Effector memory CD4-positive, alpha-beta T cell (primary cell): ENCODE measurements at places on chromosomes 7 and 10.

DNA sequence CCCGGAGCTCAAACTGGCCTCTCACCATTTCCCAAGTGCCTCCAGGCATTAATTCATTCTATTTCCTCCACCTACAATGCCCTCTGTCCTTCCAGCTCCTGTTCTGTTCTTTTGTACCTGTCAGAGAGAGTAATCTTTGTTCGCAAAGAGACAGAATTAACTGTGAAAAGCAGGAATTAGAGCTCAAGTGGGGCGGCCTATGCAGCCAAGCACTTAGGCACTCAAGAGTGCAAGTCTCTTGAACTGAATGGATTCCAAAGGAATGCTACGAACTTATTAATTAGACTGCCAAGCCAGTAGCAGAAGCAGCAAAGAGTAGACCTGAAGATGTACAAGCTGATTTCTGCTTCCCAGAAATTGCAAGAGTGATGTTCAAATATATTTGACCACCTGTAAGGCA lies 338.3 kb upstream of the AUTS2 start:
- DNase-seq: no peak

- DNase-seq: no peak
Measured at GRCh38 chr7:84637568-84638338, 443.2 kb upstream of the SEMA3A start.

GRCh38 chr7:123846217-123846891 lies 1.4 kb downstream of the HYAL4 start:
- no peak for DNase-seq

GRCh38 chr7:103073989-103074518 lies 542 bp downstream of the FBXL13 start:
- no peak for DNase-seq

GRCh38 chr10:42304341-42304740 lies 334.0 kb downstream of the ZNF33B start:
- no peak for DNase-seq

DNA sequence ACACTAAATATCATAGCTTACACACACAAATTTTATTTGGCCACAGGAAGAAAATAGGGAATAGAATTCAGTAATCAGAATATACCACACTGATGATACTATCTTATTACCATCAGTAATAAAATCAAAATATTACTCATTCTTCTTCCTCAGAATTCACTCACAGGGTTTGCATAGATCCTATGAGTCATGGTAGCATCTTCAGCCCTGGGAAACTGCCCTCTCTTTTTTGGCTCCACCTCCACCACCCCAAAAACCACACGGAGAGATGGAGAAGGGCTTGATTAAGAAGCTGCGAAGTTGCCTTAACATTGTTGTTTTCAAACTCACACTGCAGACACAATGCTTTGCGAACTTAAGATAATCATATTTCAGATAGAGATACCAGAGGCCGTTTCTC lies 154.1 kb upstream of the AHR start:
- peak; percentile 55 for DNase-seq

DNA sequence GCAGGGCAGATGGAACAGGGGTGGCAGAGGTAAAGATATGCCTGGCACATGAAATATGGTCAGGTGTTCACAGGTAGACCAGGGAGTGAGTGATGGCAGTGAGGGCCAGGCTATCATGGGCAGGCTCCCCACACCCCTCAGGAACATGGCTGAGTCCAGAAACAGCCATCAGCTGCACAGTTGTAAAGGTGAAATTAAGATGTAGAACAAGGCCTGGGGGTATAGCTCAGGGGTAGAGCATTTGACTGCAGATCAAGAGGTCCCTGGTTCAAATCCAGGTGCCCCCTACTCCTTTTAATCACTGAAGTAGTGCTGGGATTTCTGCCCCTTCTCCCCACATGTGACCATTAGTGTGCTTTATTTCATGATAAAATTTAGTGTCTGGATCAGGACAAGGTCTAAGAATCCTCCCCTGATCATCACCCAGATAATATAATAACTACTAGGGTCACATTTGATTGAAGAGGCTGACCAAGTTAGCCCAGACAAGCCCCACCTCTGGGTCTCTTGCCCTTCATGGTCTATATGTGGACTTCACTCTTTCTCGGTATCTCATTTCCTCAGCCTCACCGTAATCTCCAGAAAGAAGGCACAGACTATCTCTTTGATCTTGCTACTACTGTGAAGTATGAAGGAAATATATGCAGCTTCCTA lies 69.0 kb downstream of the ZNF783 start:
- no peak for DNase-seq

DNA sequence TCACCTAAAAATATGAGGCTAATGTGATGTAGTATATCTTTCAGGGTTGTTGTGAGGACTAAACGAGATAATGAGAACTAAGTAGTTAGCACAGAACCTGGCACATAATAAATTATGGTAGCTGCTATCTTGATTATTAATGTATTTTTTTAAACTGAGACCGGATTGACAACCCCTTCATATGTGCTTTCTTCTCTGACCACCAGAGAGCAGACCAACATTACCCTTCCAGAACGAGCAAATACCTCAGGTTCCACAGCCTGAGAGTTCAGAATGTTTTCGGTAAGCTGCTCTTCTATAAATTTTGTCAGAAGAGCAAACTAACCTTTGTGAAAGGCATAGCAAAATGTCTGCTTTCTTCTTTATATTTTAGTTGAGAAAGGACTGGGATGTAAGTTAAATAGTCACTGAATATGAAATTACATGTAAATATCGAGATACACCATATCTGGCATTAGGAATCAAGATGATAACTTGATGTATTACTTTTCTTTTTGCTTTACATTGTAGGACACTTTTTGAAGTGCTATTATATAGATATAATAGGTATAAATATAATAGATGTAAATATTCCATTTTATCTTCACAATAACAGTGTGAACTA lies 13.6 kb upstream of the BPGM start:
- no peak for DNase-seq

GRCh38 chr10:52517012-52517411 lies 202.9 kb downstream of the DKK1 start:
- no peak for DNase-seq

- no peak for DNase-seq
Measured at GRCh38 chr10:12327074-12327473, 22.3 kb upstream of the CAMK1D start.

GRCh38 chr7:48096273-48096672 lies 7.2 kb downstream of the UPP1 start:
- no peak for DNase-seq

DNA sequence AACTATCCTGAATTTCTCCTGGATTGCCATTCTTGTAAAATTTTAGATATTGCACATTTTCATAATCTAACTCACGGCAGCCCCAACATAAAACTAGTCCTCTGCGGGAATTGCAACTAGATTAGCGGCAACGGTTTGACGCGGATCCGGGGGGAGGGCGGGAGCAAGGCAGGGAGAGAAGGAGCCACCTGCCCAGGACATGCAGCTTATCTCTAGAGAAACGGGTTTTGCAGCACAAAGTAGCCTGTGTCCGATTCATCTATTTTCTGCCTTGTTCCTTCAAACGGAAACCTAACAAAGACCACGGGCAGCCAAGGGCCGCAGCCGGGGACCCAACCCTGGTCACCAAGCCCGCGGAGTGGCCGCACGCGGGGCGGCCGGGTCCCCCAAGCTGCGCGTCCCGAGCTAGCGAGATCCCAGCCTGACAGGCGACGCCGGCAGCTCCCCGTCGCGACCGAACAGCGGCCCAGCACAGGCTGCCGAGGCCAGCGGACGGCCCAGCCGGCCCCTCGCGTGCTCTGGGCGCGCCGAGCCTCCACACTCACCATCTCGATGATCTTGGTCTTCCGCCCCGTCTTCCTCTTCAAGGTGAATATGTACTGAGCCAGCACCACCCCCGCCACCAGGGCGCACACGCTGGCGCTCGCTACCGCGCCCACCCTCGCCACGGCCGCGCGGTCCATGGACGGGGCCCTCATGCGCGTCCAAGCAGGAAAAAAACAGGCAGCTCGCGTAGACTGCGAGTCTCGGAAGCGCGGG lies at the start of gene NT5C3A:
Gene NT5C3A, minus strand, starts transcription at position 754 of the 759 bp plus-strand sequence. Its CDS starts 71 bp downstream, at position 683.
- no peak for DNase-seq

- DNase-seq: no peak
Measured at GRCh38 chr10:118564652-118565051, 30.8 kb downstream of the PRLHR start.

DNA sequence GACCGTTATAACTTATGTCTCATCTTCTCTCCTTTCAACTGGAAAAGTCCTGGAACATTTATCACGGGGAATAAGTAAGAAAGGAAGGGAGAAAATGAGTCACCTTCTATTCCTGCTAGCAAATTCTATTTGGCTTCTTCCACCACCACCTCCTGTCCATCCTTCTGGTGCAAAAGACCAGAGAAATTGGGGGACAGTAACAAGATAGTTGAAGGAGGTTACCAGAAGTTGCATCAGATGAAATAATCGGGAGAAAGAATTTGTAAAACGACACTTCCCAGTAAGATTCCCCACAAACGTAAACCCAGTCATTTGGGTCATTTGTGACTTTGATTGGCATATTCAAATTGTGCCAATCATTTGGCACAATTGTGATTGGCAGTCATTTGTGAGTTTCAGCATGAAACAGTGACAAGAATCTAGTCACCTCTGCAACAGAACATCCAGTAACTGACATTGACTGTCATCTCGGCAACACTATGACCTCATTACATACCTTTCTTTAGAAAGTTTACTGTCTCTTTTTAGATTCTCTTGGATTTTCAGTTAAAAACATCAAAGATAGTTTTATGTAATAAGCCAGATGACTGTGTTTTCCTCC lies 51.3 kb upstream of the PIK3CG start:
- no peak for DNase-seq

- DNase-seq: no peak
Measured at GRCh38 chr7:29214816-29215215, 20.2 kb downstream of the CHN2 start.

DNA sequence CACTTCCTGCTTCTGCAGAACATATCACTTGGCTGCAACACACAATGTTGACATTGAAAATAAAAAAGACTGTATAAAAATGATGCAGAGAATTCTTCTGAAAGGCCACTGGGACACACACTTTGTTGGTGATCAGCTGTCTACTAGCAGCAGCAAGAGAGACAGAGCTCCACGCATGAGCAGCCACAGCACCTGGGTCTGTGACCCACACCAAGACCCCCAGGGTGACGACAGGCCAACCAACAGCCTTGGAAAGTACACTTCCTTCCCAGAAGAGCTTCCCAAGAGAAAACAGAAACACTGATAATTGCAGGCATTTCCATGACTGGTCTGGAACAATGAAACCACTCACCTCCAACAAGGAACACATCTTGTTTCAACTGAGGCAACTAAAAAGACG lies 239.0 kb downstream of the DIP2C start:
- DNase-seq: no peak

- DNase-seq: no peak
Measured at GRCh38 chr10:81708929-81709328, 166.1 kb upstream of the NRG3 start.

DNA sequence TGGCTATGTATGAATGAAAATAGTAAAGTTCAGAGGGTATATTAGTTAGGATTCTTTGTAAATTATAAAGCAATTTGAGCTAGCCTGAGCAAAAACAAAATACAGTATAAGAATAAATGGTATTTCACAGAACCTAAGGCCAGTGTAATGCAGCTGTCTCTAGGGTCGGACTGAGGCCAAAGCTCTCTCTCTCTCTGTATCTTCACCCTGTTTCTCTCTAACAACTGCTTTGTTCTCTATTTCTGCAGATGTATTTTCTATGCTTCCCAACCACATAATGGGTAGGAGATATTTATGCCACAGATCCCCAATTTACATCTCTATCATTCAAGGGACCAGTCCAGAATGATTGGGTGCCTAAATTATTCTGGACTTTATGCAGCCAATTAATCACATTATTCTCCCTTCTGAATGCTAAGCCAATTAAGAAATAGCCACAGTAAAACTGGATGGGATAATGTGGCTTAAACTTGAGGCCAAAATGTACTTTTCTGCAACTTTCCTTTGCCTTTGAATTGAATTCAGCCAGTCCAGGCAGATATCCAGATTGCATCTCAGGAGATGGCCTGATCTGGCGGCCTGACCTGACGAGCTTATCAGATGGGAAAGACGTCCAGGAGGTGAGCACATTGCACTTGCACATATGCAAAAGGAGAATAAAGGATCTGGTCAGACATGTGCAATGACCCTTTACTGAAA lies 24.6 kb upstream of the IMMP2L start:
- no peak for DNase-seq

- no peak for DNase-seq
Measured at GRCh38 chr7:133575726-133576440, 323.0 kb downstream of the EXOC4 start.

DNA sequence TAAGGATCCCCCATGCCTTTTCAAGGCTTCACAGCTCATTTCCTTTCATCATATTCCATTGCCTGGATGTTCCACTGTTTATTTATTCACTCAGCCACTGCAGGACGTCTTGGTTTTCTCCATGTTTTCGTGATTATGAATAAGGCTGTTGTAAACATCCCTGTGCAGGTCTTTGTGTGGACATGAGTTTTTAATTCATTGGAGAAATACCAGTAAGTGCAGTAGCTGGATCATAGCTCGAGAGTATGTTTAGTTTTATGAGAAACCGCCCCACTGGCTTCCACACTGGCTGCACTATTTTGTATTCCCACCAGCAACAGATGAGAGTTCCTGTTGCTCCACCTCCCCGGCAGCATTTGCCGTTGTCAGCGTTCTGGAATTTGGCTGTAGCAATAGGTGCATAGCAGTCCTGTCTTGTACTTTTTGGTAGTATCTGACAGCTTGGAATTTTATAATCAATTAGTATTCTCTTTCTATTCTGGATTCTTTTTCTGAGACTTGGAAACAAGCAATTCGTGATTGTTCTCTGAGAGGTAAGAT lies 269.9 kb upstream of the PITRM1 start:
- DNase-seq: no peak

GRCh38 chr10:112956631-112957350 lies 6.7 kb downstream of the TCF7L2 start:
- DNase-seq: no peak

GRCh38 chr10:126301701-126302475 lies 86.4 kb downstream of the ADAM12 start:
- DNase-seq: no peak

- no peak for DNase-seq
Measured at GRCh38 chr7:114081606-114082425, 163.0 kb upstream of the PPP1R3A start.

GRCh38 chr7:116438267-116438666 lies 61.3 kb upstream of the CAV2 start:
- DNase-seq: no peak

DNA sequence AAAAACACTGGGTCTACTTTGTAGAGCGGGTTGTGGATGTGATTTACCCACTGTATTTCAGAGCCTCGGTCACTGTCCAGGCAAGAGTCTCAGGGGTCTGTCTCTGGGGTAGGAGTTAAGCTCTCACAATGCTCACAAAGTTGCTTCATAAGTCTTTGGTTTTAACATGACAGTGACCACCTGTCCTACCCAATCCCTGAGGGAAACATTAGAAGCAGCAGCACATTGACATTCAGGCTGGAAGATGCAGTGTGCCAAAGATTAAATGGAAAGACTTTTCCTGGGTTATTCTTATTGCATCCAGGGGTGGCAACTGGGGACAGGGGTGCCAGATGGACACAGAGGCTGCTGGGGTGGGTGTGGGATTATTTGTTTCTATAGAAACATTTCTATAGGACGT lies 330.0 kb downstream of the RNLS start:
- DNase-seq: no peak
